D341Med (cell line): ENCODE measurements at places on chromosomes 6 and 20.

DNA sequence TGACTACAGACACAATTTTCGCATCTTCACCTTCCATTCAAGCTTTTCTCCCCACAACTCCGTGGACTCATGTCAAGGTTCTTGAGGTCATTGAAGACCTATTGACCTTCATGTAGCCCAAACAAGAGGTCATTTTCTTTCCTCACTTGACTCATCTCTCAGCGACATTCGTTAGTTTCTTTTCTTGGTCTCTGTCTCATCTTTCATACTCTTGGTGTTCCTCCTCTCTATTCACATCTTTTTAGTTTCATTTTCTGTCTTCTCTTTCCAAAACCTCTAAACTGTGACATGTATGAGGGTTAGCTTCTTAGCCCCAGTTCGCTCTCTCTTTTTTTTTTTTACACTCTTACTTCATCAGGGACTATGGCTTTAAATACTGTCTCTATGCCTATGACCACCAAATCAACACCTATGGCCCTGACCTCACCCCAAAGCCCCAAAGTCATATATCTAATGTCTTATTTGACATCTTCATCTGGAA is 128.6 kb upstream of the BACH2 start:
- no peak for DNase-seq

DNA sequence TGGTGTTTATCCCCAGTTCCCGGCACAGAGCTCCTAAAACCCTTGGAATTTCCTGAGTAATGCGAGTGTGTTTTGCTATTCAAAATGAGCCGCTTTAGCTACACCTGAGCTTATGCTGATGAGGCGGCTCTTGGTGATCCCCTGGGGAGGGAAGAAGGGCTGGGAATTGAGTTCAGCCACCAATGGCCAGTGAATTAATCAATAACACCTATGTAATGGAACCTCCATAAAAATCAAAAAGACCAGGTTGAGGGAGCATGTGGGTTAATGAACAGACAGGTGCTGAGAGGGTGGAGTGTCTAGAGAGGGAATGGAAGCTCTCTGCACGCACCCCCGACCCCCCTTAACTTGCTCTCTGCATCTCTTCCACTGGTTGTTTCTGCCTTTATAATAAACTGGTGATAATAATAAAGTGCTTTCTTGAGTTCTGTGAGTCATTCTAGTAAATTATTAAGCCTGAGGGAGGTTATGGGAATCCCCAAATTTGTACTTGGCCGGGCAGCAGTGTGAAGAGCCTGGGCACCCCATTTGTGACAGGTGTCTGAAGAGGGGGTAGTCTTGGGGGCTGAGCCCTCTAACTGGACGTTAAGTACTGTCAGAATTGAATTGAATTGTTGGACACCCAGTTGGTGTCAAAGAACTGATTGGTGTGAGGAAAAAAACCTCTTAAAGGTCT is 24.6 kb upstream of the SERPINB1 start:
- DNase-seq: no peak

GRCh38 chr6:154538640-154539191 is 28.2 kb upstream of the CNKSR3 start:
- DNase-seq: no peak

GRCh38 chr6:167324111-167324510 is 775 bp upstream of the TTLL2 start:
- no peak for DNase-seq

- DNase-seq: no peak
Observed at GRCh38 chr20:3160418-3160817, 753 bp upstream of the FASTKD5 start.

GRCh38 chr6:148374040-148374774 is 31.6 kb downstream of the SASH1 start:
- DNase-seq: no peak
